ENCODE measurements at places on chromosomes 5 and 9. TPM values are rescaled to one million over a fixed set of nuclear protein-coding genes. Genes with fewer than 3 reads are reported as not detected.

DNA sequence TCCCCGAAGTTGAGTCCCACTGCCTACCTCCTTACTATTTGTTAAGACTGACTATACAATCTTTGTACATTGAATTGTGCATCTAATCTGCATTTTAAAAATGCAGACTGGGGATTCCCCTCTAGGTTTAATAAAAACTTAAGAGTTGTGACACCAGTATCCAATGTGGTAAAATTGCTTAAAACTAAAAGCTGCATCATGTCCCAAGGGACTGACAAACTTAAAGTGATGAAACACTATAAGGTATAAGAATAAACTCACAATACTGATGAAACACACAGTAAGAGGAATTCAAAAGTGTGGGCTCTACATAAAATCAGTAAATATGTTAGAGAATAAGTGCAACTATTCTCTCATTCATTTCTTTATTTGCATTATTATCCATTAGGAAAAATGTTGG lies 1905.1 kb downstream of the MAT2B start:
- no peak for DNase-seq

- no peak for DNase-seq
Measured at GRCh38 chr9:108903420-108904103, 30.4 kb downstream of the ELP1 start.

DNA sequence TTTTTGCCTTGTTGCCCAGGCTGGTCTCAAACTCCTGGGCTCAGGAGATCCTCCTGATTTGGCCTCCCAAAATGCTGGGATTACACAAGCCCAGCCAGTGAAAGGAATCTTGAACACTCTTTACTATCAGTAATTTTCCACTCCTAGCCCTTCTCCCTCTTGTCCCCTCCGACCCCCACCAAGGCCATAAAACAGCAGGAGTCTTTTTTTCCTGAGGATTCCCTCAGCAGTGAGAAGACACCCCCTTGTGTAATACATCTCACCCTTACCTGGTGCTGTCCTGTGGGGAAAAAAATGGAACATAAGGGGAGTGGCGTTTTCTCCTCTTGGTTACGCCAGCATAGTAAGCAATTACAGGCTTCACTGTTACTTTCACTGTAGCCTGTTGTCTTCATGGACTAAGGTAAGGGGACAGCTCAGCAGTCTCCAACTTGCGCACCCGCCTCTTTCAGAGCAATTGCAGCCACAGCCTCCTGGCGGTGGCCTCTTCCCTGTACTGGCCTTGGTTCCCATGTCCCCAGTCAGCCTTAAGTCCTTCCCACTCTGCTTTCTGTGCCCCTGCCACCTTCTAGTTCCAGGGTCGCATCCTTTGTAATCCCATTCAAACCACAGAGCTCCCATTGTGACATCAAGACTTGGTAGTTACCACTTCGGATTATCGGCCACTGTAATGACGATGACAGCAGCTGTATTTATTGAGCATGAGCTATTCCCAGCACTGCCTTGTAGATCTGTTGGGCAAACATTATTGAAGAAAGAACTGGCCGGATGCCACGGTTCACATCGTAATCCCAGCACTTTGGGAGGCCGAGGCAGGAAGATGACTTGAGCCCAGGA lies 10.0 kb downstream of the NAIF1 start:
- no peak for DNase-seq

DNA sequence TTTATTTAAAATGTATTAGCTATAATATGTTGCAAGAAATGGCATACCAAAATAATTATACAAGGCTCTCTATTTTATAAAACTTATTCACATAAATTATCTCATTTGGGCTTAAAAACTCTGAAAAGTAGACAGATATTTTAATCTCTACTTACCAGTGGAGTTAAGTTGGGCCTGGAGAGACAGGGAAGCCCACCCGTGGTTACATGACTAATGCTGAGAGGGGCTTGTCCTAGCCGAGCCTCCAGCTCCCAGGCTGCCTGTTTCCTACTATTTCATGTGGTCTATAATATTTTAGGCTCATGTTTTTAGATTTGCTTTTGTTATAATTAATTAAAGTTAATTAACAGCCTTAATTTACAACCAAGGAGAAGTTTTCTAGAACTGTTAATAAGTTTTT lies 20.9 kb upstream of the ASPN start:
- no peak for DNase-seq

DNA sequence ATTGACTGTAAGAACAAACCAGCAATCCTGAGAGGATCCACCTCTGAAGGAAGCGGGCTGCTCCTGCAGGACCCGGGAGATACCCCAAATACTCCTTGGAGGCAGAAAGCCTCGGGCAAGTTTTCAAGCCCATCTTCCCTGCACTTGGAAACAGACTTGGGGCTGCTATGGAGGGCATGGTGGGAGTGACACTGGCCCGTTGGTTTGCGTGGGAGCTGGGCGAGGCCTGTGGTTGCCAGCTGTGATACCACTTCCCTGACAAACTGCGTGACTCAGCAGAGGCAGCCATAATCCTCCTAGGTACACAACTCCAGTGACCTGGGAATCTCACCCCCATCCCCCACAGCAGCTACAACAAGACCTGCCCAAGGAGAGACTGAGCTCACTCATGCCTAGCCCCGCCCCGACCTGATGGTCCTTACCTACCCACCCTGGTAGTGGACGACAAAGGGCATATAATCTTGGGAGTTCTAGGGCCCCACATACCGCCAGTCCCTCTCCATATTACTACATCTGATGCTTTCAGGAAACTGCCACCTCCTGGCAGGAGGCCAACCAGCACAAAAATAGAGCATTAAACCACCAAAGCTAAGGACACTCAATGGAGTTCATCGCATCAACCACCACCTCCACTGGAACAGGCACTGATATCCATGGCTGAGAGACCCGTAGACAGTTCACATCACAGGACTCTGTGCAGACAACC lies 38.1 kb upstream of the VLDLR start:
- no peak for DNase-seq

- DNase-seq: no peak
Measured at GRCh38 chr5:10501554-10502075, 59.9 kb downstream of the ROPN1L start.

DNA sequence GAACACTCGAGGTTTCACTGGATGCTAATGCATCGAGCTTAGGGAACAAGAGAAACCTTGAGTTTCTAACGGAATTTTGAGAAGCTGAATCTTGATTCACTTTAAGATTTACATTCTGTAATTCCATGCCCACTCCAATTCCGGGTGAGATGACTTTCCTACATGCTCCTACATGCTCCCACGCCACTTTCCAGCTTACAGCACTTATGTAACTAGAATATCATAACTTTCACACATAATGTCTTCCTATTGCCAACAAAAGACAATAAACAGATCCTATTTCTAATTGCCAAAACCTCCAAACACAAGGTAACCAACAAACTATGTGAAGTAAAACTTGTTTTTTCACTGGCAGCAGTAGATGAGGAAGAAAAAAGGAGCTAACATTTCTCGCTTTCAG lies 72.9 kb downstream of the ECPAS start:
- DNase-seq: no peak

GRCh38 chr5:133992429-133993155 lies 12.2 kb downstream of the VDAC1 start:
- no peak for DNase-seq

DNA sequence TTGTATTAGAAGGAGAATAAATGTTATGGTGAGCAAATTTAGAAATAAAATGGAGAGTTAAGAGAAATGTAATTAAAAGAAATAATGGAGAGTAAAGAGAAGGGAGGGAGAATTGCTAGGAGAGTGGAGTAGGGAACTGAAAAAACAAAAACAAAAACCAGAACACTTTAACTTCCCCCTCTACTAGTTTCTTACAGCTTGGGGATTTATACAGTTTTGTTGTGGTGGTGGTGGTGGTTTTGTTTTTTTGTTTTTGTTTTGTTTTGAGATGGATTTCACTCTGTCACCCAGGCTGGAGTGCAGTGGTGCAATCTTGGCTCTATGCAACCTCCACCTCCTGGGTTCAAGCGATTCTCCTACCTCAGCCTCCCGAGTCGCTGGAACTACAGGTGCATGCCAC lies 322.4 kb downstream of the TMEM167A start:
- no peak for DNase-seq

GRCh38 chr5:119527351-119527750 lies 75.1 kb downstream of the HSD17B4 start:
- DNase-seq: no peak

DNA sequence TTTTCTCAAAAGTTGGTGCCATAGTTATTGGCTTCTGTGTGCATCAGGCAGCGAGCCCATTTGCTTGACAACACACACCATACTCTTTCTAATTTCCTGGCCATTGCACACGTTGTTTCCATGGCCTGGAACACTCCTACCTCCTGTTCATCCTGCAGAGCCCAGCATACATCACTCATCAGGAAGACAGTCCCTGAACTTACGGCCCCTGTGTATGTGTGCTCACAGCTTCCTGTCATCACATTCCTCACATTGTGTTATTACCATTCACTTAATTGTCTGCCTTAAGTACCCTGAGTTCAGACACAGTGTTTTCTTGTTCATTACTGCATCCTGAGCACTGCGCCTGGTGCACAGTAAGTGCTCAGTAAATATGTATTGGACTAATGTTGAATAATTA lies 355.9 kb downstream of the PRELID2 start:
- no peak for DNase-seq

DNA sequence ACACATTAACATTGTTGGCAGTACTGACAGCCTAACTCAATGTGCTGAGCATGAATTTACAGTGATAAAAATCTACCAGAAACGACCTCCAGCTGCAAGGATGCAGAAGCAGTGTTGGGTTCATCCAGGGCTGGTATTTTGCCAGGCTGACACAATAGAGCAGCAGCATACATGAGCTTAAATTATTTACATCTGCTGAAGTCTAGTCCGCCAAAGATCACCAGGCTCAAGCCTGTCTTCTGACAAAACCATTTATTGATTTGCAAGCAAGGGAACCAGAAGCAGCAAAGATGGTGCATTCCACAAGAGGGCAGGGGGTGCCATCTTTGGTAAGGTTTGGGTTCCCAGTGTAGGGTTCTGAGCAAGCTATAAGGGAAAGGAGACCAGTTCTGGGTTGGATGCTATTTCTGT lies 8.7 kb upstream of the C5orf34 start:
- no peak for DNase-seq

DNA sequence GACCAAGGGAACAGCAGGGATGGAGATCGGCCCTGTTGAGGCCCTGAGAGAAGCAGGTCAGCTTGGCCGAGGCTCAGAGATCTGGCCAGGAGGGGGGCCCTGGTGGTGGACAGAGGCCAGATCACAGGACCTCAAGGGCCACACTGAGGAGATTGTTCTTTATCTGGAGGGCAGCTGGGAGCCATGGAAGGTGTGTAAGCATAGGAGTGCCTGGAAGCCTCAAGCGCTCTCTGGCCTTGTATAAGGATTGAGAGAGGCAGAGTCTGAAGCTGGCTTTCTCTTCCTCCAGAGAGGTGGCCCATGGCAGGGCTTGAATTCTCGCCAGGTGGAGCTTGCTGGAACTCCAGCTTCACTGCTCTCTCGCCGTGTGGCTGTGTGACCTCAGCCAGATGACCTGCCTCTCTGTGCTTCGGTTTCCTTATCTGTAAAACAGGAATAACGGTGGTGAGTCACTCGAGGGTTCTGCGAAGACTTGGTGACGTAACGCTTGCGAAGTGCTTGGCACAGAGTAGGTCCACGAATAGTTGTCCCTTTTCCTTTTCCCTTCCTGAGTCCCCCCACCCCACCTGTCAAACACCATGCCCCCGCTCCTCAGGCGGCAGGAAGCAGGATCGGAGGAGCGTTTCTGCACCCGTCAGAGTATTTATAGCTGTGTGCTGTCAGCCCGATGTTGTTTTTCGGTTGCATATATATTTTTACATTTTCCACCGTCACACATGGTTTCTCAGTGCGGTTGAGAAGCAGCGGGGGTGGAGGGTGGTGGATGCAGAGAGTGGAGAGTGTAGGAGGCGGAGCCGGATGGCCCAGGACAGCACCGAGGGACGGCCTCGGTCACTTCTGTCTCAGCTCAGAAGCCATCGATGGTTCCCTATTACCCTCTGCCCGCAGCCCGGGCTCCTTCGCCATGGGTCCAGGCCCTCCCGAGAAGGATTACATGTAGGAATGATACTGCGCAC lies 17.0 kb upstream of the CRB2 start:
- DNase-seq: no peak

- DNase-seq: no peak
Measured at GRCh38 chr9:33956544-33956943, 92.1 kb downstream of the UBAP2 start.

CNTNAP3B gene
- 11.4 TPM for polyA plus RNA-seq

CTSV gene
- 2.9 TPM for polyA plus RNA-seq

DEPDC1B gene
- 17.0 TPM for polyA plus RNA-seq

GNA14 gene
- 11.4 TPM for polyA plus RNA-seq

HNRNPA0 gene
- 81.1 TPM for polyA plus RNA-seq

BSPRY gene
- polyA plus RNA-seq: 8.0 TPM

DCP2 gene
- 37.3 TPM for polyA plus RNA-seq

HCN1 gene
- 0.05 TPM for polyA plus RNA-seq

ZNF354B gene
- 28.9 TPM for polyA plus RNA-seq

MYOT gene
- polyA plus RNA-seq: 2.0 TPM

GLE1 gene
- 27.8 TPM for polyA plus RNA-seq
